ENCODE measurements at places on chromosomes 11 and 22. TPM values are rescaled to one million over a fixed set of nuclear protein-coding genes. Genes with fewer than 3 reads are reported as not detected.

PDE3B gene
- total RNA-seq: 13.0 TPM

- no peak for DNase-seq
Measured at GRCh38 chr22:36819112-36819511, 2.3 kb upstream of the PVALB start.

DNA sequence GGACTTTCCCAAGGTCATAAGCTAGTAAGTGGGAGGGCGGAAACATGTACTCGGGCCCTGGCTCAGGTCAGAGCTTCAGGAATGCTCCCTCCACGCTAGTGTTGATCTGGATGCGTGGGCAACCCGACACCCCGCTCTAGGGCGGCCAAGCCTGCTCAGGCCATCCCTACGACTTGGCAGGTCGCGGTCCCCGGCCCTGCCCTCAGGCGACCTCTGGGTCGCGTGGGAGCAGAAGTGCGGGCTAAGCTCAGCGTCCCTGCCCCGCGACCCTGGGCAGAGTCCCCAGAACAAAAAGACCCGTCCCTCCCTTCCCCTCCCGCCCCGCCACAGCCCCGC is 781 bp upstream of the TEF start:
- DNase-seq: no peak

FGF4 gene
- not detected for total RNA-seq

DNA sequence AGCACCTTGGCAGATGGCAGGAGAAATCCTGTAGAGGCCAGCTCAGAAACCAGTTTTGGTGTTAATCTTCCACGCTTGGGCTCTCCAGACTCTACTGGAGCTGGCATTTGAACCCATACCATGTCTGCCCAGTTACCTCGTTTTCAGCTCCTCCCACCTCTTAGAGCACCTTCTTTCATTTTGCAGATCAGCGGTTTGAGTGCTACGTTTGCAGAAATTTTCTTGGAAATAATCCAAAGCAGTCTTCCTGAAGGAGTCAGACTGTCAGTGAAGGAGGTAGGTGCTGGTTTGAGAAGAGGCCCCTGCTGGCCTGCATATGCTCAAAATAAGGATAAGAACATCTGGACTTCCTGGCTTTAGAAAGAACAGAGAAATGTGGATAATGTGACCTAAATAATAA is 13.7 kb downstream of the COA4 start:
- DNase-seq: no peak

BATF2 gene
- total RNA-seq: not detected

- DNase-seq: no peak
Measured at GRCh38 chr11:111006227-111006626, 239.3 kb upstream of the POU2AF2 start.

GRCh38 chr11:22763166-22763565 is 66.4 kb downstream of the SVIP start:
- DNase-seq: no peak

ASPHD2 gene
- total RNA-seq: 10.4 TPM
